LHCN-M2 (cell line): ENCODE measurements at places on chromosomes 12 and 14. TPM values are rescaled to one million over a fixed set of nuclear protein-coding genes. Genes with fewer than 3 reads are reported as not detected.

DNA sequence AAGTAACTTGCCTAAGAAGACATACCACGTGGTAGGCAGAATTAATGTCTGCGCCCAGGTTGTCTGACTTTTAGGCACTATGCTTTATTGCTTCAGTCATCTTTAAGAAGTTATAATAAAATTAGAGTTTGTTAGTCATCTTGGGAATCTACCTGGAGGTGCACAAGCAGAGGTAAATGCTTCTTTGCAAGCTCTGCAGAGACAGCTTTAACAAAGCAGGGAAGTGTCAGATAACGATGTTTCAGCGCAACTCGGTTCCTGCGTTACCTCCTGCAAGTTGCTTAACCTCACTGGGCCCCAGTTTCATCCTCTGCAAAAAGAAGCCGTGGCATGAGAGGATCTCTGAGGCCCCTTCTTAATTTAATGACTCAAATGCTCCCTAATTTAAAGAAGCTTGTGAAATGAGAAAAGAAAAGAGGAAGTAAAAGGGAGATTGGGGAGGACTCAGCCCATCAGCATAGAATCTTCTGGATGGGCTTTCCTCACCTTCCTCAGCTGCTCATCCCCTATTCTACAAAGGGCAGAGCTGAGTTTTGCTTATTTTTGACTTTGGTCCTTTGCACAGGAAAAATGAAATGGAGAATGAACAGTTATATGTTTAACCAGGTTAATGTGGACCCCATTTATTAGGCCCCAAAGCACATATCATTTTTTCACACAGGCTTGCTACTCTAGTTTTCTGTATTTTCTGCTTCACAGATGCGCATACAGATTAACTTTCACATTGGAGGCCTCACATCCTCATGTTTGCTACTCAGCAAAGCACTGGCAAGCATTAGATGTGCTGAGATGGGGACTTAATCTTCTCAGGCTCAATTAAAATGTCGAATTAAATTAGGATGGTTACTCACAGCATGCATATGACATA, 5.1 kb downstream of the ARHGDIB start:
- DNase-seq: no peak

DNA sequence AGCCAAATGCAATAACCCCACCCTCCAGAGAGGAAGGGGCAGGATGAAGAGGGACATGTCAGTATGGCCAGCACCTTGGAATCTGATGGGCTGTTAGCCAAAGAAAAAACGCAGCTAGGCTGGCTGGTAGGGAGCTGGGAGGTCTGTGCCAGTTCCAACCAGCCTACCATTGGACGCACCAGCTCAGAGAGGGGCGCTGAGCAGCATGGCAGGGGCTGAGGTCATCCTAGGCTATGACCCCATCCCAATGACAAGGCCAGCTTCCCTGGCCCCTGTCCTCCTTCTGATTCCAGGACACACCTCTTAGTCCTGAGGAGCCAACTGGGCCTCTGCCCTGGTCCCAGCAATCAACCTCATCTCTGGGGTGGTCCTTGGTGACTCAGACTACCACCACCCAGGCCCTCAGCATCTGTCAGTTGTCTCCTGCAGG, 12.2 kb downstream of the ACTN1 start:
- peak; percentile 38 for DNase-seq

DNA sequence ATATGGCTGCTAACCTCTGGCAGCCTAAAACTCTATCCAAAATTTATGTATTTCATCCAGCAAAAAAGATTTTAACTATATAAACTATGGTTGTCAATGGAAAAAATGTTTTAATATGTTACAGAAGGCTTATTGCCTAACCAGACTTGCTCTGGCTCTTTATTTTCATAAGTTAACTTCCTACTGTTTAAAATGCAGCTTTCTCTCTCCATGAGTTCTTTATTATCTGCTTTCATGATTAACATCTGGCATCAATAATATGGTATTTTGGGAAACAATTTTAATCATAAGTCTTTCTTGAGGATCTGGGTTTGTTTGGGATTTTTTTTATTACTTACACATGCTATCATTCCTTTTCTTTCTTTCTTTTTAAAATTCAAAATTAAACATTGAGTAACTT, 20.5 kb downstream of the KERA start:
- DNase-seq: no peak

DNA sequence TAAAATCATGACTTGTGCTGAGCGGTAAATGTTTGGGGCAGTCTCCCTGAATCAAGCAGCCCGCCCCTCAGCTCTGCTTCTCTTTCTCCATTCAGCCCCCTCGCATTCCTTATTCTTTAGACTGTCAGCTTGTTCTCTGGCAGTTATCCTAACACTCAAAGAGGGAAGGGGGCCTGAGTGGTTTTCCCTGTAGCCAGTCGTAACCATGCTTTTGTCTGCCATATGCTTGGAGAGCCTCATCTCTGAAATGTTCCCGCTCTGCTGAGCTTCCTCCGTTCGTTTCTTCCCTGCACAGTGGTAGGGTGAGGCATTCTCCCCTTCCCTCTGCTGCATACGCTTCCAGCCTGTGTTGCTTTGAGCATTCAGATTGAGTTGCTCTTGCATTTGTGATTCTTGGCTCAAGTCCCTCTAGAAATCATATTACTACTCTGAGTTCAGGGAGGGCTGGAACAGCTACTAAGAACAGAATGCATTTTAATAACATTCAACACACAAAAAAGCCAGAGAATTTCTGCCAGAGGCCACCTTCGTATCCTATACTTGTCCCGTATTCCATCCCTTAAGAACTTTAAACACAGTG, 119.7 kb downstream of the FBXL14 start:
- DNase-seq: peak; percentile 93

GRCh38 chr12:110020956-110021355, 21.7 kb downstream of the ANKRD13A start:
- no peak for DNase-seq

The TAS2R7 gene
- 0.32 TPM in 1 of 2 replicates, not detected in the other for total RNA-seq
